Central memory CD8-positive, alpha-beta T cell (primary cell): ENCODE measurements at places on chromosomes 12 and 14.

DNA sequence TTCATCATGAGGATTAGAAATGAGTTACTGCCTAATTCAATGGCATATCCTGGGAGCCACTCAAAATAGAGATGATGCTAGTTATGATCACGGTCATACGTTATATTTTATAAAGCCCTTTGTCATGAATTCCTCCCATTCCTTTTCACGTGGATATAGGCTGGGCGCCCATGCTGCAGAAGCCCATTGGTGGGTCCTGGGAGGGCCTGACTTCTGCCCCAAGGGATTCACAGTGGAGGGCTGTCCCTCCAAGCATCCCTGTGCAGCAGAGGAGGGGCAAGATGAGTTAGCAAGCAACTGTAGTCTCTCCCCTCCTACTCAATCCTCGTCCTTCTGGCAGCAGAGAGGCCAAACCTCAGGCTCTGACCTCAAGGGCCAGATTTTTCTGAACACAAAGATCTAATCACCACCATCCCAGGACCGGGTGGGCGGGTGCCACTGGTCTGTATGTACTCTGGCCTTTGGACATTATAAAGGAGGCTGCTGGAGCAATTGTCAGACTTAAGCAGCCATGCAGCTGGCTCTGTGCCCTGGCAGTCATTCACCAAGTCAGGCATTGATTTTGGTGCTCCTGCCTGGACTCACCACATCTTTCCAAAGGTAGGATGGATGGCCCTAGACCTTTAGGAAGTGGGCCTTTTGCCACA lies 8.6 kb downstream of the GLTP start:
- DNase-seq = no peak
- peaks cover 37% of the 10 kb centered on the region for H3K4me1 ChIP-seq
- peaks cover 6% of the 10 kb centered on the region for H3K36me3 ChIP-seq
- H3K4me3 ChIP-seq = no peak overlapping the region
- no peaks in the 10 kb centered on the region for H3K27me3 ChIP-seq

DNA sequence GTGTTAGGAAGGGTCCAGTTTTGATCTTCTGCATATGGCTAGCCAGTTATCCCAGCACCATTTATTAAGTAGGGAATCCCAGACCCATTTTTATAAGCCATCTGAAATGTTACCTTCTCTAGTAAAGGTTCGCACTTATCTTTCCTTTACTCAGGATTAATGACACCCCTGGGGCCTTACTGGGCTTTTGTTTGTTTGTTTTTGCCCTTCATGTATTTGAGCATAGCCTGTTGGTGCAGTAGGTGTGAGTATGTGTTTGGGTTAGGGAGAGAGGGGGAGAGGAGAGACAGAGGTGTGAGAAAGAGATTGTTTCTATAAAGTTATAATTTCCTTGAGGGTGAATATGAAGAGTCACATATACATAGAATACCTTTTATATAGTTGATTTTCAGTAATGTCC lies 96.9 kb downstream of the AKAP6 start:
- no peak overlapping the region for H3K27ac ChIP-seq
- H3K4me1 ChIP-seq = no peaks in the 10 kb centered on the region
- no peak for DNase-seq
- no peak overlapping the region for H3K4me3 ChIP-seq
- H3K36me3 ChIP-seq = peaks cover 3% of the 10 kb centered on the region

DNA sequence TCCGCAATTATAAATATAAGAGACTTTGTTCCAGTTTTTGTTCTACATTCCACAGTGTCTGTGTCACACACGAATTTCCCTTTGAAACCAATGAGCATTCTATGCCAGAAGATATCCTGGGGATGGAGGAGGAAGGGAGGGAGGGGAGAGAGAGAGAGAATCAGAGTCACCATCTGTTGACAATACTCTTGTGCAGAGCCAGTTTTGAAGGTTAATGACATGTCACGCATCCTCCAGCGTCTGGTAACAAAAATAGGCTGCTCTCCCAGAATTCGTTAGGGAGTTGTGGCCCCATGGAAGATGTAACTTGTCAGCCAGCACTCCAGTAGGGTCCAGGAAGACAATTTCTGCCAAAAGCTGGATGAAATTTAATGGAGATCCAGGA lies 213.5 kb upstream of the KRR1 start:
- H3K27ac ChIP-seq = no peak overlapping the region
- no peaks in the 10 kb centered on the region for H3K27me3 ChIP-seq
- DNase-seq = no peak

DNA sequence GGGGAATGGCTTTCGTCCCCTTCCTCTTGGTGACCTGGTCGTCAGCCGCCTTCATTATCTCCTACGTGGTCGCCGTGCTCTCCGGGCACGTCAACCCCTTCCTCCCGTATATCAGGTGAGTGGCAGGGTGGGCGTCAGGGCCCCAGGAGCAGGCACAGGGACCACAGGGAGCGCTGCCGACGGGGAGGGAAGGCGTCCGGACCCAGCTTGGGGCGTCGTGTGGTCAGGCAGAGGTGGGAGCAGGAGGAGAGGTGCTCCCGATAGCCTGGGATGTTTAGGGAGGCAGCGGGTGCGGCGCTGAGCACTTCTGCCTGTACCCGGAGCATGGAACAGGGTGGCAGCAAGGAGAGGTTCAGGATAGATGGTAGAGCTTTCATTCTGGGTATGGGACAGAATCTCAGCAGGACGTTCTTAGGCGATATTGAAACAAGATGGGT lies 444 bp downstream of the DRAM1 start:
- H3K36me3 ChIP-seq = peaks cover 12% of the 10 kb centered on the region
- H3K4me3 ChIP-seq = peak overlapping the region; percentile 93
- peaks cover 20% of the 10 kb centered on the region for H3K4me1 ChIP-seq
- peak overlapping the region; percentile 87 for H3K27ac ChIP-seq

GRCh38 chr14:22475381-22475780 lies 113.6 kb downstream of the DAD1 start:
- H3K4me3 ChIP-seq = no peak overlapping the region
- no peak for DNase-seq
- no peaks in the 10 kb centered on the region for H3K27me3 ChIP-seq
- no peak overlapping the region for H3K27ac ChIP-seq
- H3K36me3 ChIP-seq = no peaks in the 10 kb centered on the region
- H3K4me1 ChIP-seq = no peaks in the 10 kb centered on the region

GRCh38 chr14:86462193-86462753 lies 932.3 kb downstream of the FLRT2 start:
- no peaks in the 10 kb centered on the region for H3K4me1 ChIP-seq
- no peak overlapping the region for H3K4me3 ChIP-seq
- no peaks in the 10 kb centered on the region for H3K27me3 ChIP-seq

GRCh38 chr14:24895243-24895583 lies 154.7 kb downstream of the STXBP6 start:
- no peak overlapping the region for H3K27ac ChIP-seq
- DNase-seq = no peak
- H3K27me3 ChIP-seq = peaks cover 63% of the 10 kb centered on the region
- no peak overlapping the region for H3K4me3 ChIP-seq
- H3K4me1 ChIP-seq = no peaks in the 10 kb centered on the region

DNA sequence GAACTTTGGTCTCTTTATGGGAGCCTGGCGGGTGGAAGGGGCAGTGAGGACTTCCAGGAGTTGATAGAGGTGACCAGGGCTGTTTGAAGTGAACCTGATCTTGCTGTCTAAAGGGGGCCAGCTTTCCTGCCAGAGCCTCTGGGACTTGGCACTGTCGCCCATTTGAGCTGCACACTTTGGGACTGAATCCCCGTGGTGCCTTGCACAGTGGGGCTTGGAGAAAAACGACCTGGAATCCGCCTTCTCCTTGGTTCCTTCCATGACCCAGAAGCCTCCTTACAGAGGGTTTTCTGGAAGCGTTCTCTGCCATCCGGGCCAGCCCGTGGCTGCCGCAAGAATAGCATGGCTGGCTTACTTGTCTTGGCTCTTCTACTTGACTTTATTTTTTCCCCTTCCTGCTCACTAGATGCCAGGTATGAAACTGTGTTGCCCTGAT lies 2.0 kb downstream of the RFLNA start:
- no peak overlapping the region for H3K4me3 ChIP-seq
- peaks cover 3% of the 10 kb centered on the region for H3K36me3 ChIP-seq
- no peak overlapping the region for H3K27ac ChIP-seq
- no peak for DNase-seq
- H3K4me1 ChIP-seq = no peaks in the 10 kb centered on the region
- H3K27me3 ChIP-seq = peaks cover 79% of the 10 kb centered on the region

- no peak overlapping the region for H3K27ac ChIP-seq
- DNase-seq = no peak
- peaks cover 18% of the 10 kb centered on the region for H3K4me1 ChIP-seq
- H3K27me3 ChIP-seq = peaks cover 20% of the 10 kb centered on the region
- H3K36me3 ChIP-seq = peaks cover 8% of the 10 kb centered on the region
Observed at GRCh38 chr14:94179244-94179643, 5.1 kb downstream of the PPP4R4 start.

DNA sequence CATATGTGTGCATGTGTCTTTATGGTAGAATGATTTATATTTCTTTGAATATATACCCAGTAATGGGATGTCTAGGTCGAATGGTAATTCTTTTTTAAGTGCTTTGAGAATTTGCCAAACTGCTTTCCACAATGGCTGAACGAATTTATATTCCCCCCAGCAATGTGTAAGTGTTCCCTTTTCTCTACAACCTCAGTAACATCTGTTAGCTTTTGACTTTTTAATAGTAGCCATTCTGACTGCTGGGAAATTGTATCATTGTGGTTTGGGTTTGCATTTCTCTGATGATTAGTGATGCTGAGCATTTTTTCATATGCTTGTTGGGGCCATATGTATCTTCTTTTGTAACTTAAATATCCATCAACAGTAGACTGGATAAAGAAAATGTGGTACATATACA lies 9.4 kb downstream of the OR6C68 start:
- no peaks in the 10 kb centered on the region for H3K36me3 ChIP-seq
- H3K4me3 ChIP-seq = no peak overlapping the region

DNA sequence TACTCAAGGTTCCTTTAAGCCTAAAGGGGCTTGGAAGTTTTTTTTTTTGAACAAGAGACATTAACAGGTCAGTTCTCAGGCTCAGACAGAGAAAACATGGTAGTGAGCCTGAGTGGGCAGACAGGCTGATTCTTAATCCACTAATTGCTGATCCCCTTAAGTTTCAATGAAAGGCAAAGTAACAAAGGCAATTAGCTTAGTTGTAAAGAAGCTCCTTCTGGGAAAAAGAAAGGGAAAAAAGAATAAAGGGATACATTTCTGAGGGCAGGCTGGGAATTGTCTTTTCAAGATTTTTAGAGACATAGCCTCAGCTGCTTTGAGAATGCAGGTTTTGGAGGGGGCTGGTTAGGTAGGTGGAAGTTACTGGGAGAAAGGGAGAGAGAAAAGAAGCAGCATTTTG lies 133.8 kb downstream of the CFAP54 start:
- no peaks in the 10 kb centered on the region for H3K4me1 ChIP-seq
- H3K27ac ChIP-seq = no peak overlapping the region
- DNase-seq = no peak

DNA sequence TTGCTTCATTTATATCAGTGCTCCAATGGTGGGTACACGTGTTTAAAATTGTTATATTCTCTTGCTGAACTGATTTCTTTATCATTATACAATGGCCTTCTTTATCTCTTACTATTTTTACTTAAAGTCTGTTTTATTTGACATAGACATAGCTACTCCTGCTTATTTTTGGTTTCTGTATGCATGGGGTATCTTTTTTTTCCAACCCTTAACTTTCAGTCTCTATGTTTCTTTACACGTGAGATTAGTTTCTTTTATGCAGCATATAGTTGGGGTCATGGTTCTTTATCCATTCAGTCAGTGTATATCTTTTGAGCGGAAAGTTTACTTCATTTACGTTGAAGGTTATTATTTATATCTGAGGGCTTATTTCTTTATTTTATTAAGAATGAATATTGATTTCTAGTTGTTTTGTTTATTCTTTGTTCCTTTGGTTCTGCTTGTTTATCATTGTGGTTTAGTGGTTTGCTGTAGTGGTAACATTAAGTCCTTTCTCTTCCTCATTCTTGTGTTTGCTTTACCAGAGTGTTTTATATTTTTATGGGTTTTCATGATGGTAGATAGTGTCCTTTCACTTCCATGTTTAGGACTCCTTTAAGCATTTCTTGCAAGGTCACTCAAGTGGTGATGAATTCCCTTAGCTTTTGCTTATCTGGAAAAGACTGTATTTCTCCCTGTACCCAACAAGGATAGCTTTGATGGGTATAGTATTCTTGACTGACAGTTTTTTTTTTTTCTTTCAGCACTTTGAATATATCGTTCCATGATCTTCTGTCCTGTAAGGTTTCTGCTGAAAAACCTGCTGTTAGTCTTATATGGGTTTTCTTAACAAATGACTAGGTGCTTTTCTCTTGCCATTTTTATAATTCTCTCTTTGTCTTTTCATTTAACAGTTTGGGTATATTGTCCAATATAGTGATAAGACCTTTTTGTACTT lies 38.3 kb upstream of the FAR2 start:
- no peak overlapping the region for H3K27ac ChIP-seq
- no peak for DNase-seq
- no peaks in the 10 kb centered on the region for H3K4me1 ChIP-seq

- no peak overlapping the region for H3K27ac ChIP-seq
- H3K36me3 ChIP-seq = no peaks in the 10 kb centered on the region
- no peak overlapping the region for H3K4me3 ChIP-seq
- no peaks in the 10 kb centered on the region for H3K4me1 ChIP-seq
Observed at GRCh38 chr12:38417101-38417500, 100.5 kb downstream of the ALG10B start.

GRCh38 chr14:88168025-88168424 lies 155.0 kb downstream of the KCNK10 start:
- peaks cover 30% of the 10 kb centered on the region for H3K27me3 ChIP-seq
- no peak overlapping the region for H3K4me3 ChIP-seq
- H3K36me3 ChIP-seq = no peaks in the 10 kb centered on the region
- DNase-seq = no peak

DNA sequence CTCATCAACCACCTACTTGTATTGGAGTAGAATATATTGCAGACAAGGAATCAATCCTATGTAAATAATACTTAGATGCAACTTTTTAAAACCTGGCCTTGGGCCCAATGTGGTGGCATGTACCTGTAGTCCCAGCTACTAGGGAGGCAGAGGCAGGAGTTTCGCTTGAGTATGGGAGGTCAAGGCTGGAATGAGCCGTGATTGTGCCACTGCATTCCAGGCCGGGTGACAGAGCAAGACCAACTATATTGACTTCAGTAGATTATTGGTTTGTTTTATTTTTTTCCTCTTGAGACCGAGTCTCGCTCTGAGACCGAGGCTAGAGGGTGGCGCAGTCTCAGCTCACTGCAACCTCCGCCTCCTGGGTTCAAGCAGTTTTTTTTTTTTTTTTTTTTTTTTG lies 3.6 kb downstream of the LARP4 start:
- peaks cover 30% of the 10 kb centered on the region for H3K4me1 ChIP-seq
- no peak for DNase-seq
- peaks cover 7% of the 10 kb centered on the region for H3K36me3 ChIP-seq
- H3K4me3 ChIP-seq = no peak overlapping the region
- no peaks in the 10 kb centered on the region for H3K27me3 ChIP-seq

- H3K27ac ChIP-seq = no peak overlapping the region
- peak overlapping the region; percentile 27 for H3K4me3 ChIP-seq
- no peaks in the 10 kb centered on the region for H3K36me3 ChIP-seq
- H3K27me3 ChIP-seq = peaks cover 78% of the 10 kb centered on the region
- no peaks in the 10 kb centered on the region for H3K4me1 ChIP-seq
- peak; percentile 39 for DNase-seq
Observed at GRCh38 chr14:99729991-99730875, 46.1 kb downstream of the CYP46A1 start.
